ENCODE measurements at places on chromosomes 5 and 9. TPM values are rescaled to one million over a fixed set of nuclear protein-coding genes. Genes with fewer than 3 reads are reported as not detected.

DNA sequence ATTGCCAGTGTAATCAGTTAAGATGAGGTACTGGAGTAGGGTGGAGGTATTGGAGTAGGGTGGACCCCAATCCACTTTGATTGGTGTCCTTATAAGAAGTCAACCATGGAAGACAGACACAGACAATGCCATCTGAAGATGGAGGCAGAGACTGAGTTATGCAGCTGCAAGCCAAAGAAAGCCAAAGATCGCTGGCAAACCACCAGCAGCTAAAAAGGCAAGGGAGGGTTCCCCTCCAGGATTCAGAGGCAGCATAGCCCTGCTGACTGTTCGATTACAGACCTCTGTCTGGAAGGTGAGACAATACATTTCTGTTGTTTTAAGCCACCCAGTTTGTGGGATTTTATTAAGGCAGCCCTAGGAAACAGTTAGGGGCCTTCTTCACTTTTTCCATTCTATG is 30.5 kb upstream of the CKMT2 start:
- no peak overlapping the region for H3K27ac ChIP-seq
- no peaks in the 10 kb centered on the region for H3K27me3 ChIP-seq

GRCh38 chr5:6812800-6813731 is 99.8 kb downstream of the TENT4A start:
- DNase-seq: no peak
- no peak overlapping the region for H3K27ac ChIP-seq
- no peaks in the 10 kb centered on the region for H3K36me3 ChIP-seq

DNA sequence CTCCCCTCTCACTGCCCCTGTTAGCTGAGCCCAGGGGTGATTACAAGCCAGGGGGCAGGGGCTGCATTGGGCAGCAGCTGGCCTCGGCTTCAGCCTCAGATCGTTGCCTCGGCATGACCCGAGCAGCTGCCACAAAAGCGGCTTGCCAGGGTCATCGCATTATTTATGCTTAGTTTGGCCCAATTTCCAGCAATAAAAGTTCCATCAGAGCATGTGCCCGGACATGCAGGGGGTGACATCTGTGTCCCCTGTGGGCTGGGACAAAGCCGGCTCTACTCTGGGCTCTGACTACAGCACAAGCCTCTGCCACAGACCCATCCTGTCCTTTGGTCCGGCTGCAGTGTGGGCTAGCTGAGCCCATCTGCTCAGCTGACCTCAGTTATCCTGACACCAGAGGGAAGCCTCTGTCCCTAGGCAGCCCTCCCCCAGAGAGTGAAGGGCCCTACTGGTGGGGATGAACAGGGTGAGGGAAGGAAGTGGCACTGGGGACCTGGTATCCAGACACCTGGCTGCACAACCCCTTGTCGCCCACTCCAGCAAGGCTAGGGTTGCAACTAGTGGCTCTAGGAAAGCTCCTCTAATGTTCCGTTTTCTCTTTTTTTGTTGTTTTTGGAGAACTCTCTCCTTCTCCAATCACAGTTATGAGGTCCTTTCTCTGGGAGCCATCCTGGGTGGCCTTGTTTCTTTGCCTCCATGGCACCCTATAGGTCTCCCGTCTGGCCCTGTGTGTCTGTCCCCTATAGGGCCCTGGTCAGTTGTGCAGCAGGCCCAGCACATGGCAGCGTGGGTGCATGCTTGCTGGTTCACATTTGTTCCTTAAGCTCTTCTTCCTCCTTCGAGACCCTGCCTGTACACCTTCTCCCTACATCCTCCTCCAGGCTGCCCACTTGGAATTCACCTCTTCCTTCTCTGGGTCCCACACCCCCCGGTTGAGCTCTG is 13.3 kb upstream of the GADD45G start:
- peaks cover 3% of the 10 kb centered on the region for H3K27me3 ChIP-seq
- H3K4me1 ChIP-seq: no peaks in the 10 kb centered on the region
- H3K27ac ChIP-seq: no peak overlapping the region
- no peak for DNase-seq
- no peaks in the 10 kb centered on the region for H3K36me3 ChIP-seq

- H3K4me3 ChIP-seq: no peak overlapping the region
- no peaks in the 10 kb centered on the region for H3K36me3 ChIP-seq
- DNase-seq: no peak
- no peaks in the 10 kb centered on the region for H3K27me3 ChIP-seq
- H3K4me1 ChIP-seq: no peaks in the 10 kb centered on the region
- no peak overlapping the region for H3K27ac ChIP-seq
Measured at GRCh38 chr9:101514071-101514470, 19.6 kb upstream of the RNF20 start.

DNA sequence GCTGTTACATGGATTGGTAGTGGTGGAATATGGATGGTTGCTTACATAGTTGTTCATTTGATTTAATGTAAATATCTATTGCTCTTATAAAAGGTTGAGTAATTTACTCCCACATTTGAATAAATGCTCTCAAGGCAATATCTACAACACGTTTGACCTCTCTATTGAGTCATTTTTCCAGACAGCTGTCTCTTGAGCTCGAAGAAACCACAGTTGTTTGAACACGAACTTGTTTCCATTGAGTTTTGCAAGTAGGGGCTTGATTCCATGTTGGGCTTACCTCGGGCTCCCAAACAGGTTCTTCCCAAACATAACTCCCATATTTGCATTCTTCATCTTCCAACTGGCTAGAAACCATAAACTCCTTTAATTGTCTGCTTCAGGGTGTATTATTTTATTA is 115.0 kb upstream of the HMHB1 start:
- no peak overlapping the region for H3K4me3 ChIP-seq
- H3K27me3 ChIP-seq: no peaks in the 10 kb centered on the region
- no peak overlapping the region for H3K27ac ChIP-seq
- no peak for DNase-seq
- H3K4me1 ChIP-seq: peaks cover 7% of the 10 kb centered on the region

Gene DDX31
- 25.6 TPM for total RNA-seq

Gene SLC6A18
- not detected for total RNA-seq

Gene IL4
- not detected for total RNA-seq

GRCh38 chr5:38187532-38187931 is 70.8 kb upstream of the EGFLAM start:
- no peak for DNase-seq
- no peak overlapping the region for H3K4me3 ChIP-seq
- H3K4me1 ChIP-seq: no peaks in the 10 kb centered on the region
- no peak overlapping the region for H3K27ac ChIP-seq
- H3K36me3 ChIP-seq: no peaks in the 10 kb centered on the region
- peaks cover 3% of the 10 kb centered on the region for H3K27me3 ChIP-seq

DNA sequence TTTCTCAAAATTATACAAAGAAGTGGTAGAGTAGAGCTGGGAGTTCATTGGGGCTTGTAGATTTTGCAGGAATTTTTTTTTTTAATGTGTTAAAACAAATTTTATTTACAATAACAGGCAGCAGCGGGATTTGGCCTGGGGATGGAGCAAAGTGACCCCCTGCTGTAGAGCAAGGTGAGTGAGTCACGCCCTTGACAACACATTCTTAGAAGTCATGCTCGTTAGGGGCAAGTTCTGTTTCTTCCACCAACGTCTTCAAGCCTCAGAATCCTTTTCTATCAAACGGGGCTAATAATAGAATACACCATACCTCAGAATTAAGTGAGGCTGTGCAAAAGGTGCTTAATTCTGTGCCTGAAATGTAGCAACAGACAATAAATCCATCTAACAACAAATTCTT is 1.1 kb upstream of the ANKDD1B start:
- DNase-seq: no peak
- H3K27me3 ChIP-seq: no peaks in the 10 kb centered on the region
- no peak overlapping the region for H3K4me3 ChIP-seq
- no peaks in the 10 kb centered on the region for H3K4me1 ChIP-seq

DNA sequence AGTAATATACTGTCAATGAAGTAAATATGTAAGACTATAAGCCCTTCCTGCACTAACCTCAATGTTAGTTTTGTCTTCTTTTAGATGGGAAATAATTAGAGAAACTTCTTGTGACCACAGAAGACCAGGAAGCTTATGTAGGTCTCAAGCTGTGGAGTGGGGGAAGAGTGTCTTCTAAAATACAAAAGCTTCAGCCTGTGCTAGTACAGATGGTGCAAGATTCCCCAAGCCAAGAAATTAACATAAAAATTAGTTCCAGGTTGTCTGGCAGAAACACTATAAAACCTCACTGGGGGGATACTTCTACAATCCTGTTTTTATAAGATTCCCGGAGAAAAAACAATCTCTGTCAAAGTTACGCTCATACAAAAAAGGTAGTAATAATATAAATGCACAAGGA is 103.6 kb downstream of the FNBP1 start:
- no peaks in the 10 kb centered on the region for H3K27me3 ChIP-seq
- peaks cover 24% of the 10 kb centered on the region for H3K4me1 ChIP-seq
- no peak overlapping the region for H3K27ac ChIP-seq
- H3K36me3 ChIP-seq: peaks cover 45% of the 10 kb centered on the region
- no peak for DNase-seq
- H3K4me3 ChIP-seq: no peak overlapping the region

Gene SLC6A3
- total RNA-seq: not detected

Gene PCDHA3
- total RNA-seq: not detected

GRCh38 chr9:124549016-124549415 is 41.8 kb upstream of the NR5A1 start:
- DNase-seq: no peak
- no peaks in the 10 kb centered on the region for H3K36me3 ChIP-seq
- H3K27me3 ChIP-seq: no peaks in the 10 kb centered on the region
- no peak overlapping the region for H3K4me3 ChIP-seq
- H3K27ac ChIP-seq: no peak overlapping the region
- no peaks in the 10 kb centered on the region for H3K4me1 ChIP-seq

DNA sequence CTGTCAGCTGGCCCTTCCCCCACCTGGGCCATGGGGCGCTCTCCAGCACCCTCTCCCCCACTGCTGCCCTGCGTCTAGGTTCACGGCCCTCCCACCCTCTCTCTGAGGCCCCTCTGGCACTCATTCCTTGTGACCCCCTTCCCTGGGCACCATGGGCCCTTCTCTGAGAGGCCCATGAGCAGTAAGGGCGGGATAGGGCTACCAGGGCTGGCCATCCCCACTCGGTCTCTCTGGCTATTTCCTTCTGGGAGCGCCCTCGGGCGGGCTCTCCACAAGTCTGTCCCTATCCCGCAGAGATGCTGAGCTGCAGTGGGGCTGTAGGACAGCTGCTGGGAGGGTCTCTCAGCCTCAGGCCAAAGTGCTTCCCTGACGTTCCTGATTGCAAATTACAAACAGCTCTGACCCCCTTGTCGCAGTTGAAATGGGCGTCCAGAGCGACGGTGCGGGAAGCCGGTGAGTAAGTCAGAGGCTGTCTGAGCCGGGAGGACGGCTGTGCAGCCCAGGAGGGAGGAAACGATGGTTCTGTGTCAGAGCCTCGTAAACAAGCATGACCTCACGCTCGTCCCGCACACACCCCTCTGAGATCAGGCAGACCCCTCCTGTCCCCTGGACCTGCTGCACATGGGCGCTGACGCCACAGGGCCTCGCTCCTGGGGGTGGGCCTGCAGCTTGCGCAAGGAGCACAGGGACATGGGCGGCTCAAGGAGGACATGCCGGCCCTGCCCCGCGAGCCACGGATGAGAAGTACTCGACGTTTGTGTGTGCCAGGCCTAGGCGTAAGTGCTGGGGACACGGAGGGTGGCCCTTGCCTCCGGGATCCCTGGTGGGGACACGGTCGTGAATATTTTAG is 36.3 kb upstream of the GFPT2 start:
- no peaks in the 10 kb centered on the region for H3K4me1 ChIP-seq
- H3K4me3 ChIP-seq: no peak overlapping the region
- H3K36me3 ChIP-seq: no peaks in the 10 kb centered on the region
- H3K27ac ChIP-seq: no peak overlapping the region
- no peak for DNase-seq
- no peaks in the 10 kb centered on the region for H3K27me3 ChIP-seq

DNA sequence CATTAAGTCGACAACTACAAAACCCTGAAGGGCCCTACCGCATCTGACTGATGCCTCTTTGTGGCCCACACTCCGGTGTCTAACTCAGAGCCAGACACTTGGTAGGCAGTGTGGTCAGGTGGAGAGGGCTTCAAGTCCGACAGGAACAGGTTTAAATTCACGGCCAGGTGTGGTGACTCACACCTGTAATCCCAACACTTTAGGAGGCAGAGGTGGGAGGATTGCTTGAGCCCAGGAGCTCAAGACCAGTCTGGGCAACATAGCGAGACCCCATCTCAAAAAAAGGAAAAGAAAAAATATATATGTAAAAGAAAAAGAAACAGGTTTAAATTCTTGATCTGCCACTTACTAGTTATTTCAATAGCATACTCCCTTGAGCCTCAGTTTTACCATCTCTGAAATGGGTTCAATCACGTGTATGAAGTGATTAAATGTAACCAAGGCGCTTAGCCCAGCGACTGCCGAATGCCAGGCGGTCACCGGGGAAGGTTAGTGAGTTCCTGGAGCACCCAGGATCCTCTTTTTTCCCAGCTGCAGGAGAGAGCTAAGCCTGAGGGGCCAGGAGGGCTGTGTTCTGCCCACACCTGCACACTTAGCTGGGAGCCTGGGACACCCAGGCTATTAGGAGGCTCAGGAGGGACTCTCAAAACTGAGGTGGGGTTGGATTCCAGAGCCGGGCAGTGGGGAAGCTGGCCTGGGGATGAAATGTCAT is 943 bp downstream of the CLTB start:
- H3K4me3 ChIP-seq: peak overlapping the region; percentile 96
- H3K36me3 ChIP-seq: no peaks in the 10 kb centered on the region
- peaks cover 19% of the 10 kb centered on the region for H3K4me1 ChIP-seq
- no peaks in the 10 kb centered on the region for H3K27me3 ChIP-seq

GRCh38 chr5:114174837-114175236 is 187.0 kb upstream of the KCNN2 start:
- H3K27ac ChIP-seq: no peak overlapping the region
- no peak for DNase-seq
- no peak overlapping the region for H3K4me3 ChIP-seq
- H3K27me3 ChIP-seq: no peaks in the 10 kb centered on the region
- no peaks in the 10 kb centered on the region for H3K36me3 ChIP-seq
- no peaks in the 10 kb centered on the region for H3K4me1 ChIP-seq

GRCh38 chr5:10209004-10209403 is 40.7 kb downstream of the ATPSCKMT start:
- no peak for DNase-seq
- H3K4me3 ChIP-seq: no peak overlapping the region
- H3K36me3 ChIP-seq: no peaks in the 10 kb centered on the region
- no peaks in the 10 kb centered on the region for H3K4me1 ChIP-seq

DNA sequence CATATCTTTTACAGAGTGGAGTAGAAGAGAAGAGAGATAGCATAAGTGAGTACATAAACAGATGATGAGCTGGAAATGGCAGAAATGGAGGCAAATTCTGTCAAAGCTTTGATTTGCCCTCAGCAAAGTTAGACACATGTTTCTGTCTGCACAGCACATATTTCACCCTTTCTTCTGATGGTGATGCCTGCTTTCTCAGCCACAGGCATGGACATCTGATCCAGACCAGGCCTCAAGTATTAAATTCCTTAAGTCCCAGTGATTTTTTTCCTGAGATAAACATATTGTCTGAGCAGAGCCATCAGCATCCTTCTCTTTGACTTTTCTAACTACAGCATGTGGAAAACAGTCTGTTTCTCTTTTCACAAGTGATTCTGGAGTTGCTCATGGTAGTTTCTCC is 409.8 kb downstream of the MAN2A1 start:
- no peaks in the 10 kb centered on the region for H3K27me3 ChIP-seq
- H3K36me3 ChIP-seq: no peaks in the 10 kb centered on the region
- no peak for DNase-seq
- H3K4me3 ChIP-seq: no peak overlapping the region
- H3K27ac ChIP-seq: no peak overlapping the region
- no peaks in the 10 kb centered on the region for H3K4me1 ChIP-seq
